Mesenchymal stem cell (in vitro differentiated cells and primary cell): ENCODE measurements at places on chromosomes 3 and 15.

DNA sequence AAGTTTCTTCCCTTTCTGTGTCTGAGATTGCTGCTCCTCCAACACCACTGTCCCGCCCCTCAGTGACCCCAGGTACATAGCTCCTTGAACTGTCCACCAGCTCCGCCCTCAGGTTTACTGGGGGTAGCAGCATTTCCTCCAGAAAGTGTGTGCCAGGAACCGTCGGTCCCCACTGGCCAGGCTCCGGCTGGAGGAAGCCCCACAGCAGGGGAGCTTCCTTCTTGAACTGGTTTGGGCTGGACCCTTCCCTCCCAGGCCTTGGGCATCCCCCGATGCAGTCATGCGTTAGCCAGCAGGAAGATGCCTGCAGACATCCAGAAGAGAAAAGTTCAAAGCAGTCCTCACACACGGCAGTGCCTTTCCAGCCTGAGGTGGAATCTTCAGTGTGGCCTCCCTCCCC, 19.7 kb downstream of the PAK6 start:
- DNase-seq = no peak

DNA sequence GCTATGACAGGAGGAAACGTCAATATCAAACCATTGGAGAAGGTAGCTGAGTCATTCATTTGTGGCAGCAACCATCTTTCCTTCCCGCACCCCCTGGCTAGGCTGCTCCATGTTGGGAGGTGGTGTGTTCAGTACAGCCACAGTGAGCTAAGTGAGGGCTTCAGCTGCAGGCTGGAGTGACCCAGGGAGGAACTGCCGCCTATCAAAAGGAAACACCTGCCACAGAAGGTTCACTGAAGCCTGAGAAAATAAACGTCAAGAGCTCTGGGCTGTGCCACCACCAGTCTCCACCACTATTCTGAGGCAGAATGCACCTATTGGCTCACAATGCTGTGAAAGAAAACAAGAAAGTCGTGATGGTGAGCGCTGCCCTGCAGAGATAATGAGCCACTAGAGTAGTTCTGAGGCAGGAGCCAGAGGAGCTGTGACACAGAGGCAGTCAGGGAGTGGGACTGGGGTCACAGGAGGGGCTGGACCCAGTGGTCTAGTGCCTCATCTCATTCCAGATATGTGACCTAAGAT, 34.8 kb upstream of the CD47 start:
- DNase-seq = no peak

DNA sequence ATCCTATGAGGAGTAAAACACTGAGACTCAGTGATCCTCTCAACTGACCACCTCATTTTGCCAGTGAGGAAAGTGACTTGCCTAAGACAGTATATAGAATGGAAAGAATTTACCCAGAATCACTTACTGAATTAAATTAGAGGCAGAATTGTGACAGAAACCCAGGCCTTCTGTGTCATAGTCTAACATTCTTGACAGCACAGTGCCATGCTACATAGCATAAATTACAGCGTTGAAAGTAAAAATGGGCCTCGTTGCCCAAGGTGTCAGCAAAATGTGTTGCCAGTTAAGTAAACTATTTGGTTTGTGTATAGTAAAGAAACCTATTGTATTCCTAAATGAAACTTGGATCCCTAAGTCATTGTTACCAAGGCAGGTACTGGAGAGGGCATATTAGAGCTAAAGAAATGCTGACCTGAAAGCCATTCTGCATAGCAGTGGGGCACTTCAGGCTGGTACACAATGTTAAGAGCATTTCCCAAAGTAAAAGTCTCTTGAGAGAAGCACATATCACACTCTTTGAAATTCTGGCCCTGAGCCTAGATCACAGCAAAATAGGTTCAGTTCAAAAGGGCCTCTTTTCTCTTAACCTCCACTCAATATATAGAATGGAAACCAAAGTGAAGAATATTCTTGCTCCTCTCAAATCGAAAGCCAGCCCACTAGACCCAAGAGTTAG, 53.8 kb downstream of the HMG20A start:
- DNase-seq = no peak

- no peak for DNase-seq
These were observed 44.3 kb downstream of the DHX30 start for GRCh38 chr3:47847260-47847659.

- DNase-seq = no peak
These were observed 81.4 kb downstream of the CBLB start for GRCh38 chr3:105787453-105787852.

- no peak for DNase-seq
These were observed 1.8 kb downstream of the MUC4 start for GRCh38 chr3:195809796-195810454.

DNA sequence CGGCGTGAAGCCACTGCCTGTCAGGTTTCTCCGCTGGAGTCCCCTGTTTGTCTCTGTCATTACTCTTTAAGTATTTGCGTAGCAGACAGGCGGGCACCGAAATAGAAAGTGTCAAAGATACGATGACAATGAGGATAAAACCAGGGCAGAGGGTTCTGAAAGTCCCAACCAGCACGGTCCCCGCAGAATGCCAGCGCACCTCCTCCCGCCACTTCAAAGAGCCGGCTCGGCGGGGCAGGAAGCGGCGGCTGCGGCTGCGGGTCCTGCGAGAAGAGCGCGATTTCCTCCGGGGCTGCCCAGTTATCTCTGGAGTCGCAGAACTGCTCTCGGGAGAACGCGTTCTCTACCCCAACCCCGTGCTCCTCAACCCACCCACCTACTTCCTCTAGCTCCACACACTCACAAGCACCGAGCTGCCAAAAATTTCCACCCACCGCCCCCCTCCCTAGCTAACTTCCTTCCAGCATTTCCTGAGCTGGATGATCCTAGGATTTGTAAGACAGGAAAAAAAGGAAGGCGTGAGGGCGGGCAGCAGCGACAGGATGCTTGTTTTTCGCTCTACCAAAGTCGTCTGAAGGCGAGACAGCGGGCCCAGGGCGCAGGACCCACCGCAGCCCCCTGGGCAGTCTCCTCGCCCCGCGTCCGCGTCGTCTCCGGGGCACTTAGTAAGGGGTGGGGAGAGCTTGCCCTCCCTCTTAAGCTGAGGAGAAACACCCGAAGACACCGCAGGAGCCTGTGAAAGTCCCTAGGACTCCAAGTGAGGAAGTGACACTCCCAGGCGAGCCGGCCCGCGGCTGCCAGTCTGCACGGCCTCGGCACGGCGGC, at the start of gene ARHGAP31:
TSS of gene ARHGAP31 (plus strand) at position 513 of the 825 bp plus-strand sequence. CDS start 522 bp downstream, outside the sequence.
- DNase-seq = peak; percentile 74

GRCh38 chr3:10269443-10269842, 21.2 kb downstream of the TATDN2 start:
- no peak for DNase-seq

DNA sequence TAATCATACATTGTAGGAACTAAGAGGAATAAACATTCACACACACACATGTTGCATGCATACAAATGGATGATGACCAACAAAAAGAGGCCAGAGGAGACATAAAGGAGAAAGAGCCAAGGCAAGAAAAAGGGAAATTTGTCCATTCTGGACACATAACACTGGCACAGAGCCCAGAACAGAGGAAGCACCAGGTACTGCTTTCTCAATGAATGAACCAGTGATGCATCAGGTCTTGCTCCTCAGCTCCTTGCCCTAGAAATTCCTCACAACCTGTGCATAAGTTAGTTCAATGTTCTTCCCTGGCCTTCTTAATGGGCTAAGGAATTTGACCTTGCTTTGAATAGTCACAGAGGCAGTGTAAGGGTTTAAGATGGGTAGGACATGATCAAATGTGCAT, 270.3 kb downstream of the ERC2 start:
- no peak for DNase-seq

DNA sequence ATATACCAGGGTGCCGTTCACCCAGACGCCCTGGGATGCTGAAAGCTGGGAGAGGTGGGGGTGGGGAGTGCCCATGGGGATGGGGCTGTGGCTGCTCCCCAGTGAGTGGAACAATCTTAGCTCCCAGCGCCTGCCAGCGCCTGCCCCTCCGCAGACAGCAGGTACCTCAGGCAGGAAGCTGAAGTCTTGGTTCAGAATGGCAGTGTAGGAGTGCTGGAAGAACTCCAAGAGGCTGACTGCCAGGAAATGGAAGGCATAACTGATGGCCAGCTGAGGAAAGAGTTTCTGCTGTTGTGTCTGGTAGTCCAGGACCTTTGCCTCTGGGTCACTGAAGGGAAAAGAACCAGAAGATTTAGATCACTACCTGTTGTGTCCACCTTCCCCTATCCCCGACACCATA, 8.4 kb downstream of the ACOX2 start:
- DNase-seq = peak; percentile 27

- no peak for DNase-seq
These were observed 87.8 kb downstream of the SEC22A start for GRCh38 chr3:123289391-123290106.

DNA sequence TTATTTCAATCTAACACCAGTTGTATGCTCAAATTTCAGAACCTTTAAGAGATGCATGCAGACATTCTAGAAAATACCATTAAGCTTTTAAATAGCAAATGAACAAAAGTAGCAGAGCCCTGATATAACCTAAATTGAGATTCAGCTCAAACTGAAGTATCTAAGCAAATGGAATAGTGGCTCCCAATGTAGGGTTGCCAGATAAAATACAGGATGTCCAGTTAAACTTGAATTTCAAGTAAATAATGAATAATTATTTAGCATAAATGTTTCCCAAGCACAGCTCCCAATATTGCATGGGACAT, 171.1 kb upstream of the ATP11B start:
- DNase-seq = no peak

GRCh38 chr3:42547401-42547945, 34.3 kb downstream of the SEC22C start:
- peak; percentile 57 for DNase-seq

- DNase-seq = peak; percentile 87
These were observed 87.6 kb downstream of the FOXP1 start for GRCh38 chr3:71495708-71496472.

DNA sequence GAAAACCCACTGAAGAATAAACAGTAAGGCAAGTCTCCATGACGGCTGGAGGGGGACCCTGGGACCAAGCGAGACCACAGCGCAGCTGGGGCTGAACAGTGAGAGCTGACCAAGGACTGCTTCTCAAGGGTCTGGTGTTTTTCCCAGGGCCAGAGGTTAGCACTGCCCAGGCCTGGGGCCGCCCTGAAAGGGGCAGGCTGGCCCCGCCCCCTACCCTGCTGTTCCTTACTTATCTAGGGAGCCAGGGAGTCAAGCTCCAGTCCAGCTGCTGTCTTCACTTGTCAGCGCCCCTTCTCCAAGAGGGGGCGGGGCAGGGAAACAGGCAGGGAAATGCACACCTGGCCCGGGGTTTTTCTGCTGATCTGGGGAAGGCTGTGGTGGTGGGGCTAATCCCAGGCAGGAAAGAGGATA, 51.6 kb upstream of the HACD2 start:
- DNase-seq = peak; percentile 53

GRCh38 chr3:144039661-144040060, 68.0 kb downstream of the DIPK2A start:
- no peak for DNase-seq

GRCh38 chr3:33360136-33360825, 79.9 kb downstream of the UBP1 start:
- peak; percentile 46 for DNase-seq

GRCh38 chr3:141941093-141941492, 64.7 kb downstream of the ATP1B3 start:
- DNase-seq = no peak

DNA sequence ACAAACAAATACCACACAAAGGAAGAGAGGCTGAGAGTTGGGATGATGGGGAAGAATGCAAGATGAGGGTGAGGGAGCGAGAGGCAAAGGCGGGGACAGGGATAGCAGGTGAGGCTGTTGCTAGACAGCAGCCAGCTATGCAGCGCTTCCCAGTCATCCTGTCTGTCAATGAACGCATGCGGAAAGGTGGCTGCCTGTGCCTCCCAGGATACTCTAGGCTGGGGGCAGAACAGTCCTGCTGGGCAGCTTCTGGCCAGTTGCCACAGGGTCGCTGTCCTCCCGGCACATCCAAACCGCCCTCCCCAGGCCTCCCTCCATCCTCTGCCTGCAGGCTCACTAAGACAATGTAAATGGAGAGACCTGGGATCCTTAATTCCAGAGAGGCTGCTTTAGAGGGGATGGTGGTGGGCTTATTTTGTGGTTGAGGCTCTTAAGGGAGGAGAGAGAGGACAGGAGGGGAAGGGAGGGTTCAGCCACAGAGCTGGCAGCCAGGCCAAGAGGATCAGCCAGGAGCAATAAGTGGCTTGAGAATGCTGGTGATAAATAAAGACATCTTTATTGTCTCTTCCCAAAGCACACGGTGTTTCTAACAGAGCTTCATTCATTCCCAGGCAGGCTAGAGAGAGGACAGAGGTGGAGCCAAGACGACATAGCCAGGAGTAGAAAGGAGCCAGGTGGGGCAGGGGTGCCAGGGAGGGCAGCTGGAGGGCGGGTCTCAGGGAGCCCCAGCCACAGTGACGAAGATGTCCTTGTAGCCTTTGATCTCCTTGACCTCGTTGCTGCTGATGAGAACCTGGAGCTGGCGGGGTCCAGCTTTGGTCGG, 9.2 kb upstream of the TGM5 start:
- no peak for DNase-seq

DNA sequence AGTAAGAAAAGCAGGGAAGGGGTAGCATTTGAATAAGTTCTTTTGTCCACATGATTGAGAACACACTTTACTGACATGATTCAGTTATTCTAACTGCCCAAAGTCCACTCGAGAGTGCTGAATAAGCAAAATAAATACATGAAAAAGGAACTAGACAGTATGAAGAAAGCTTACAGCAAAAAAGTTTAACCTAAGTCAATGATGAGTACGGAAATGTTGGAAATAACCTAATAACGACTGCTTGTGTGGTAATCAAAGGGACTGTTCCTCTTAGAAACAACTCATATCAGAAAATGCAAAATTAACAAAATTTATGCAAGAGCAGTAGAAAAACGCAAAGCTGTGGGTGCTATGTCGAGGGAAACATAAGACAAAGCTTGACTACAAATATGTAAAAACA, 36.6 kb downstream of the DMXL2 start:
- DNase-seq = no peak

DNA sequence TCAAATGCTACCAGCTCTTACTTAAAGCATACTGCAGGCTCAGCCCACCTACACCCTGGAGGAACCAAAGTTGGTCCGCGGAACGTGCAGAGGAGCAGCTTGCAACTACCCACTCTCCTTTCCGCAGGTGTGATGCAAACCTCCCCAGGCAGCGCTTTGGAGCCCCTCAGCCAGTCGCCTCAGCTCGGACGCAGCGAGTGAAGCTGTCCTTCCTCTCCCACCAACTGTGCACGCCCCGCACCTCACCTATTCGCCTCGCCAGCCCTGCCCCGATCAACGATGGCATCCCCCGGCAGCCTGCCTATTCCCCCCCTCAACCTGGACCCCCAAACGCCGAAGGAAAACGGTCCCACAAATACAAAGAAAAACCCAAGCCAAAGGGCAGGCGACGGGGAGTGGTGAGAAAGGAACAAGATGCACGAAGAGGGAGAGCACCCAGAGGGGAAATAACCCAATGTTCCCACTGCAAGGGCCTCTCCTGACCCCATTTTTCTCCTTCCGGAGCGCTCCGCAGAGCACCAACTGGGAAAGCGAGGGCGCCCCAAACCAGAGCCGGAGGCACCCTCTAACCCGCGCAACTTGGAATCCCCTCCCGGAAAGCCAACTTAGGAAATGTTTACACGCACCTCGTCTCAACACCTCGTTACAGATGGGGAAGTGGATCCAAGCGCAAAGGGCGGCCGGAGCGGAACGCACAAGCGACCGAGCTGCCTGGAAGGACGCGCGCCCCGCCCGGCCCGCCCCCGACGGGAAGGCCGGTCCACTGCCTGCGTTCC, 665 bp downstream of the GLB1 start:
- peak; percentile 54 for DNase-seq
